Epithelial cell of alveolus of lung (primary cell): ENCODE measurements at places on chromosomes 2 and 18. TPM values are rescaled to one million over a fixed set of nuclear protein-coding genes. Genes with fewer than 3 reads are reported as not detected.

IKZF2 gene
- total RNA-seq, result 2.2 and 4.7 TPM in 2 replicates

GCG gene
- not detected in 2 replicates for total RNA-seq

GNAL gene
- total RNA-seq, result 0.26 and 1.8 TPM in 2 replicates

TMEM214 gene
- 48.9 and 66.5 TPM in 2 replicates for total RNA-seq

MC5R gene
- not detected in 2 replicates for total RNA-seq

RNF103 gene
- total RNA-seq, result 15.3 and 32.4 TPM in 2 replicates
